MV-4-11 (cell line): ENCODE measurements at places on chromosomes 13 and 19.

DNA sequence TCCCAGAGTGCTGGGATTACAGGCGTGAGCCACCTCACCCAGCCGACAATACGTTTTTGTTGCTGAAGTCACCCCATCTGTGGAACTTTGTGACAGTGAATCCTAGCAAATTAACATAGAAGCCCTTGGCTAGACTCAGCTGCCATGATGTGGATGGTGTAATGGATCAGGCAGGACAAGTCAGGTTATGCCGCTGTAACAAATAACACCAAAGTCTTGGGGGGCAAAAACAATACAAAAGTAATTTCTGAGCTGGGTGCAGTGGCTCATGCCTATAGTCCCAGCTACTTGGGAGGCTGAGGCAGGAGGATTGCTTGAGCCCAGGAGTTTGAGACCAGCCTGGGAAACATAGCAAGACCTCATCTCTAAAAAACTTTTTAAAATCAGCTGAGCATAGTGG is 29.3 kb downstream of the PNPLA6 start:
- no peak for DNase-seq

DNA sequence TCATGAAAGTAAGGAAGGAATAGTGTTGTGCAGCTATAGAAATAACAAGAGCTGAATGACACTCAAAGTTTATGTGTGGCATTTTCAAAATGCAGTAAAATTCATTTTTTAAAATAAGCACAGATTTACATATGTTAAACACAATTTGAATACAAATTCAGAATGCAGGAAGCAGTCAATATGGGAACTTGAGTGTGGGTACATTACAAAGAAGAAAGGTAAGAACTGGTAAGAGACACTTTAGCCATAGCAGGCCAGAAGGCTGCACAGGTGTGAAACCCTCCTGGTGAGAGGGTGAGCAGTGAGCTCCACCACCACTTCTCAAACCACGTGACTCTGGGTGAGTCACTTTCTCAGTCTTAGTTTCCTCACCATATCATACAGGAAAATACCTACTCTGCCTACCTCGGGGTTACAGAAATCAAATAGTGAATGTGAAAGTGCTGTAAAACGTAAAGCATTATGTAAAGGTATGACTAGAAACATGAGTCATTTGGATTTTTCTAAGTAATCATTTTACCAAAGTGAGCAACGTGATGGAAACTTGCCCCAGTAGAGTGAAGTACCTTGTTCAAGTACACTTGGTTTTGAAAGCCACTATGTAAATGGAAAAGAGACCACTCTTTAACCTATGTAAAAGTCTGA is 40.5 kb downstream of the USP12 start:
- DNase-seq: peak; percentile 15

DNA sequence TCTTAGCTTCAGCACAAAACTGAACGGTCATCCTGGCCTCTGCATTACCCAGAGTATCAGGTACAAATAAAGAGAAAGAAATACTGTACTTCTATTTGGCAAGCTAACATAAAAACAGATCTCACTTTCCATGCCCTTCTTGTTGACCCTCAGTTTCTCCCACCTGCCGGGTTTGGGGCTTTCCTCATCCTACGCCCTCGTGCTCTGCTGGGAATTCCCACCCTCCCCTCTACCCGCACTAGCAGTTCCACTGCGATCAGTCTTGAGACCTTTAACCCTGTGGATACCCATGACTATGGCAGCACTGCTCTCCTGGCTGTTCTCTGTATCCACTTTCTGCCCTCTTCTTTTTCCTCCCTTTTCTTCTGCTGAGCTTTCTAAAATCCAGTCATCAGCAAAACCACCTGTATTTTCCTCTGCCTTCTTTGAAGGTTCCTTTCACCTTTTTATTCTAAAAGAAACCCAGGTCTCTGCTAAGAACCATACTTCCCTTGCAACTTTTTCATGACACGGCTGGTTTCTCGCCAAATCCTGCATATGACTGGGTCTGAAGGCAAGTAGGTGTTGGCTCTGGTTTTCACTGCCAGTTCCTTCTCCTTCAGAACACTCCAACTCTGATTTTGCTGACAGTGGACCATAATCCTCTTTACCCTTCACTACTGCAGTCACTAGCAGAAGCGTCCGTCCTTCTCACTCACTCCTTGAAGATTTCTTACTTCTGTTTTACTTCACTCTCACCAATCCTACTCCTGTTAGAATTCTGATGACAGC is 99.4 kb downstream of the MIPEP start:
- DNase-seq: no peak

- no peak for DNase-seq
Observed at GRCh38 chr19:31445406-31445805, 96.2 kb upstream of the TSHZ3 start.

DNA sequence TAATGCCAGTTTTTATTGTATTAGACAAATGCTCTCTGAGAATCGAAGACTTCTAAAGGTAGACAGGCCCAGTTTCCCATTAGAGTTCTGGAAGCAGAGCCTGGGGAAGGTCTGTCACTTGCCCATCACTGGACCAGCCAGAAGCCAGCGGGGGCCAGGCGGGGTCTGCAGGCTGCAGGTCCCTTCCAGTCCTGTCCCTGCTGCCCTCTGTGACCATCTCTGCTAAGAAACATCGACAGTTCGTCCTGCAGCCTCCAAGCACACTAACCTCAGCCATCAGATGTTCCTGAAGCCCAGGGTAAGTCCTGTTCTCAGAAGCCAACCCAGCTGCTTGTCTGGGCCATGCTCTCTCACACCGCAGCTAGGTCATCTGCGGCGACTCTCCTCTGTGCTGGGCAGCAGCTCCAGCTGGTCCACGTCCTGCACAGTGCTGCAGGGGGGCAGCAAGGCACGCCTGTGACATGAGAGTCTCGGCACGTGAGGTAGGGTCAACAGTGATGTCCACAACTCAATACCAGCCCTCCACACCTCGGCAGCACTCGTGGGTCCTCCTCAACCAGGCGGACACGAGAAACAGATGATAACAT is 2.9 kb upstream of the ADPRHL1 start:
- no peak for DNase-seq

- DNase-seq: no peak
Observed at GRCh38 chr13:49395451-49395865, 48.4 kb downstream of the CAB39L start.

- no peak for DNase-seq
Observed at GRCh38 chr13:113077953-113078901, 27.4 kb upstream of the F7 start.

DNA sequence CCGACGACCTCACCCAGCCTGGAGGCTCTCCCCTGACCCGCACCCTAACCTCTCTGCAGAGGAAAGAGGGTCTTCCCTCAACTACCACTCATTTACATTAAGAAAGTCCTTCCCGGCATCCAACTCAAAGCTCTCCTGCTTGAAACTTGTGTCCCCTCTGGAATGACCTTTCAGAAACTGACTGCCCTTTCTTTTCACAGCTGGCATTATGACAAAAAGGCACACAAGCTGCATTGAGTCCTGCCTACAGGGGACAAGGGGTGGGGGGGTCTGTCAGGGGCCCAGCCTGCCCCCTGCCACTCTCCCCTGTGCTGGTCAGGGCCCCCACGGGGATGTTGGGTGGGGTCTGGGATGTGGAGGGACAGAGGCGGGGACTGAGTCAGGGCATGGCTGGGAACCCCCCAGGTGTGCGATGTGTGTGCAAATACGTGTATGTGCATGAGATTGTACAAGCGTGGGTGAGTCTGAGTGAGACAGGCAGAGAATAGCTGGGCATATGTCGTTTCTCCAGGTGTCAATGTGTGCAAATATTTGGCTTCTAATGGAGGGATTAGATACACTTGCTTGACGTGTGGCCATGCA is 2.0 kb downstream of the COL5A3 start:
- DNase-seq: no peak

DNA sequence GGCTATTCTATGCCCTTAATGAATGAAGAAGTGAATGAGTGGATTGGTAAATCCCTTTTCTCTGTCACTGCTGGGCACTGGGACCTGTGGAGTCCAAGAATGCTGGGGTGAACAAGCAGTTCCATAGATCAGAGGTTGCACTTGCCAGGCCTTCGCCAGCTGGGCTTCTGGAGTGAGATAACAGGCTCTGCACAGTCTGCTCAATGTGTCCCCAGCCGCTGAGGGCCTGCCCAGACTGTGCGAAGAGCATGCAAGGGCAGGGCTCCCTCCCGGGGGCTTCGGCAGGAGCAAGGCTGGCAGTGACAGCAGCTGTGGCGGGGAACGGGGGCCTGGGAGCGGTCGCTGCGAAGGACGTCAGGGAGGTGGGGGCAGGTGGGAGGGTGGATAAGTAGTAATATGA is 51.3 kb downstream of the ZNF536 start:
- no peak for DNase-seq

- DNase-seq: no peak
Observed at GRCh38 chr19:43739439-43740235, 15.1 kb downstream of the SMG9 start.

- no peak for DNase-seq
Observed at GRCh38 chr19:49567861-49568441, 12.4 kb downstream of the NOSIP start.

DNA sequence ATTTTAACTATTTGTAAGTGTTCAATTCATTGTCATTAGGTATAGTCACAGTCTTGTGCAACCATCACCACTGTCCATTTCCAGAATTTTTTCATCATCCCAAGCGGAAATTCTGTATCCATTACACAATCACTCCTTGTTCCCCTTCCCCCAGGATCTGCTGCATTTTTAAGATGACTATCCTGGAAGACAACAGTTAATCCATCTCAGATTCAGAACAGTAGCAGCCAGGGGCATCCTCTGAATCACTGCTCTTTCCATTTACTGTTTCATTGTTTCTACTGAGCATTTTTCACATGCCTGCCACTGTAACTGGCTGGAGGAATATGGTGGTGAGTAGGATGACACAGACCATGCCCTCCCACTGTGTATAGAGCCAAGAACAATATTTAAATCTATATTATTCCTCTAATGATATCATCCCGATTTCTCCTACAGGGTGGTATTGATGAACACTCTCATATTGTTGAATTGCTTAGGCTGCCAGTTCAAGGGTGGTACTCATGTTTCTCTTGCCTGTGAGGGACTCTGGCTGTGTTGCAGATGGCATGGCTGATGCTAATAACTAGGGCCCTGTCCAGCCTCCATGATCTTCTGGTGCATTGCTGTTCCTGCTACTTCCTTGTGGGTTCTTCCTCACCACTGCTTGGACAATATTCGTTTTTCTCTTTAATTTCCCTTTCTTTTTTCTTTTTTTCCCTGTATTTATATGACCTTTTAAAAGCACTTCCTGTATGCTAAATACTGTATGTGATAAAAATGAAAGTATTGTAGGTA is 59.0 kb downstream of the WDFY2 start:
- DNase-seq: peak; percentile 6

- DNase-seq: no peak
Observed at GRCh38 chr13:48784916-48785548, 131.3 kb downstream of the CYSLTR2 start.

- no peak for DNase-seq
Observed at GRCh38 chr13:106570299-106570852, 2.4 kb upstream of the ARGLU1 start.

GRCh38 chr13:30972888-30973377 is 40.5 kb downstream of the TEX26 start:
- DNase-seq: no peak

GRCh38 chr19:5103812-5104410 is 135.0 kb downstream of the KDM4B start:
- DNase-seq: no peak

GRCh38 chr13:97268772-97269171 is 46.6 kb downstream of the MBNL2 start:
- DNase-seq: no peak

GRCh38 chr13:110134801-110135200 is 172.2 kb downstream of the COL4A1 start:
- DNase-seq: peak; percentile 87

DNA sequence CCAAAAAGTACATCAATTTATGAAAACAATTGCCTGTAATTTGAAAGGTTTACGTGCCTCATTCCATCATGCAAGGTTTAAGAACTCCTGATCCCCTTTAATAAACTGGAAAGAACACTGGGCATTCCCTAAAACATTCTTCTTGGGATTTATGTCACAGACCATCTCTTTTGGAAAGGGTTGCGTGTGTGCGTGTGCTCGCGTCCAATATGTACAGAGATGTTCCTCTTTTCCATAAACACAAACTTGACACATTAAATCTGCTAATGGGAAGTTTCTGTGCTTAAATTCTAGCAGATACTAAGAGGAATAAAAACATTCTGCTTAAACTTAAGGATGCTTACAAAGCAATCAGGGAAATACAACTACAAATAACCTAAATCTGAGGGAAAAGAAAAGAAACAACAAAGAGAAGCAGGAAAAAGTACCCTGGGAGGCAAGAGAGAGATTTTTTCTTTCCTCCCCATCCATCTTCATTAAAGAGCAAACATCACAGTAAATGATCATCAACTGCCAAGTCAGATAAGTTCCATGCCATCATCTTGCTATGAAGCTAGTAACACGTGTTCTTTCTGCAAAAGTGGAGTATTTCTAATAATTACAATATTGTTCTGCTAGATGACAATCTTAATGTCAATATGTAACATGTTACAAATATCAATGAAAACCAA is 83.7 kb downstream of the STK24 start:
- no peak for DNase-seq
